Activated T-cell treated with anti-CD3 and anti-CD28 coated beads for 48 hours (primary cell): ENCODE measurements at places on chromosomes 5 and 9.

- DNase-seq = no peak
Observed at GRCh38 chr9:16268067-16268881, 602.2 kb downstream of the BNC2 start.

- DNase-seq = no peak
Observed at GRCh38 chr5:173968154-173968797, 20.7 kb upstream of the C5orf47 start.

GRCh38 chr5:65739162-65739561 lies 17.2 kb downstream of the NLN start:
- DNase-seq = no peak

DNA sequence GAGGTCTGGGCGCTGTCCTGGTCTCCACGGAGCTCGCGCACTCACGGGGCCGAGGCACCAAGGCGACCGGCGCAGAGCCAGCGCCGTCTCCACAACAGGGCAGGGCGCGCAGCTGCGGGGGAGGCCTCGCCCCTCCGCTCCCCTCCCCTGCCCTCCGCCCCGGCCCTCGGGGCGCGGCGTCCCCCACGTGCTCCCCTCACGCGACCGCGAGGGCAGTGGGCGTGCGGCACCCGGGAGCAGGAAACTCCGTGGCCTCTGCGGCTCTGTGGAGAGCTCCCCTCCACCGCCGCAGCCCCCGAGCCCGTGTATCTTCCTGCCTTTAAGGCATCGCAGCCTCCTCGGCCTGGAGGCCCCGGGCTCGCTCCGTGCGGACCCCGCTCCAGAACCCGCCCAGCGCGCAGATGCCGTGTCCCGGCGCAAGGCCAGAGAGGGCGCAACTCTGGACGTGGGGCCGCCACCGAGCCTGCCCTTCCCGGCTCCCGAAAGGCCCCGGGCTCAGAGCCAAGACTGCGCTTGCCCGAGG lies 708 bp upstream of the TUBB4B start:
- DNase-seq = peak; percentile 69

DNA sequence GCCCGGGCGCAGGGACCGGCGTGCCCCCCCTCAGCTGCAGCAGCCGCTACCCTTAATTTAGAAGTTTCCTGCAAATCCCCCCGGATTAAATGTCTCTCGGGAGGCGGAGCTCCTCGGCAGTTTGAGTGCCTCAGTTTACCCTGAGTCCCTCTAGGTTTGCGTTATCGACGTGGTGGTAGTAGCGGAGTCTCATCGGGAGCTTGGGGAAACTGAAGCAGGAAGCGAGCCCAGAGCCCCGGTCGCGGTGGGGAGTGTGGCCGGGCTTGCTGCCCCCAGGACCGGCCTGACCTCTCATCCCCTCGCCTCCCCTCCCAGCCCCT lies 529 bp upstream of the TPM2 start:
- DNase-seq = no peak

DNA sequence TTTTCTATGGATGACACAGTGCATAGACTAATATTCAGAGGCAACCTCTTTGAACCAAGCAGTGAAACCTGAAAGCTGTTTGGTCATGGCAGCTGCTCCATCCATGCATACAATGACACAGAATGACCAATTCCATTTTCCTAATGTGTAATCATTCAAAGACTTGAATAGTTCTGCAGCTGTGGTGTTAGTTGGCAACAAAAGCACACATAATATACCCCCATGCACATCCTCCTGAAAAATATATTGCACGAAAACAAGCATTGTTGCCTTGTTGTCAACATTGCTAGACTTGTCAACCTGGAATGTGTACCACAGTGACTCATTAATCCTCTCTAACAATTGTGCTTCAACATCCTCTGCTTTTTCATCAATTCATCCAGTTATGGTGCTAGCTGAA lies 71.0 kb upstream of the SEMA6A start:
- no peak for DNase-seq
